ENCODE measurements at places on chromosomes 6 and 20.

DNA sequence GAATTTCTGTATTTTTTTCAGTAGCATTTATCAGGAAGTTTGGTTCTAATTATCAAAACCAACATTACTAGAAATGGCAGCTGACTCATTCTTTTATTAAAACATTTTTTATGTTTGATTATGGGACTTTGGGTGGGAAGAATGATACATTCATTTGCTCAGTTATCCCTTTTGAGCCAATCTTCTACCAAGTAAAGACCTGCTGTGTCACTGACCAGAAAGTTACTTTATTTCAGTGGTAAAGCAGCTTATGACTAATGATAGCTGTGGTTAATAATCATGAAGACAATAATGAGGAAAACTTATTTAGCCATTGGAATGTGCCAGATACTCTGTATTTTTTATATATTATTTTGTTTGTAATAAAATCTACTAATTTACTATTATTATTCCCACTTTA lies 142.3 kb downstream of the FARS2 start:
- no peak for DNase-seq

- DNase-seq: no peak
Measured at GRCh38 chr6:41976794-41977484, 35.3 kb upstream of the CCND3 start.

GRCh38 chr6:30802731-30803130 lies 58.4 kb upstream of the IER3 start:
- DNase-seq: no peak

DNA sequence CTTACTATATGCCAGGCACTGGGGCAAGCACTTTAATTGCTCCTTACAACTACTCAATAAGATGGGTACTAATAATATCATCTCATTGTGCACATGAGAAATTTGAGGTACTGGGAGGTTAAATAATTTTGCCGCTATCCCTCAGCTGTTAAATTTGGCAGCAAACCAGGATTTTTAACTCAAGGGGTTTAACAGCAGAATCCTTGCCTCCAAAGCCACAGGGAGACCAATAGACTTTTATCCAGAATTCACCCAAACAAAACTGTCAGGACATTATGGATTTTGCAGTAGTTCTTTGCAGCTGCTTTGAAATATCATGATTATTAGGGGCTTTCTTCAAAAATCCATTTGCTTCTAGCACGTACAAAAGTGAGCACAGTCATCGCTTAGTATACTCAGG lies 136.2 kb downstream of the RPS12 start:
- DNase-seq: no peak

DNA sequence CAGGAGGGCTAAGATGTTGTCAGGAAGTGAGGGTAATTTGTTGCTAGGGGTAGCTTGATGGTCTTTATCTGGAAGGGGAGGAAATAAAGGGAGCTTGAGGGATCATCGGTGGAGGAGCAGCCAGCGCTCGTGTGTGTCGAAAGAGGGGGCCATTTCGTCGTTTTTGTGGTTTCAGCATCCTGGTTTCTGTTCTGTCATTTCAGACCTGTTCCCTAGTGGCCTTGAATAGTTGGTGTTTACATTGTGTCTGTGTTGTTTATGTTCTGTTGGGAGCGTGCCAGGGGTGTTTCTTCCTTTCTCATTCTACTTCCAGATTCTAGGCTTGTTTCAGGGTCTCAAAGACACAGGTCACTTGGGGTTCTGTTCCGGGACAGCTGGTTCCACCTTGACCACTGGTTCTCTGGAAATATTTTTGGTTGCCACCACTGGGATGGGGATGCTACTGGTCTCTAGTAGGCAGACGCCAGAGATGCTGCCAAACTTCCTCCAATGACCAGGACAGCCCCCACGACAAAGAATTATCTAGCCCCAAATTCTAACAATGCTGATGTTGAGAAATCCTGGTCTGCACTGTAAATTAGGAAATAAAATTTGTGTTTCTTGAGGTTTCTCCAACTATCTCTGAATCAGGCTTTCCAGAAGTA lies 113.9 kb upstream of the NAA20 start:
- peak; percentile 76 for DNase-seq

DNA sequence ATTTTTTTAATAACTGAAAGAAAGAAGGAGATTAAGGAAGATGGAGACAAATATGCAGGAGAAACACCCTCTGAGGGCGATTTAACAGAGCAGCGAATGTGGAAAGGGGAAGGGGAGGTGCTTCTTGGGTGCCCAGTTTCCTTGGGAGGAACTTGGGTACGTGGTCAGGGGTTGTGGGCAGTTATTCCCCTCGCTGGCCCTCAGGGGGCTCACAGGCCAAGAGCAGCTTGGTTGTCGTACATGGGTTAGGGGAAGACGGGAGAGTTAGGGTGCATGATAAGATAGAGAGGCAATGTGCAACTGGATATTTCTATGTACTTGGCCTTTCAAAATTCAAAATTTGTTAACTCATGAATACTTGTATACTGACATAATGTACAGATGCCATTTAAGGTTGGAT lies 7.0 kb upstream of the TUBB2A start:
- DNase-seq: no peak

GRCh38 chr20:47362361-47363219 lies 6.1 kb upstream of the ZMYND8 start:
- no peak for DNase-seq

GRCh38 chr6:24284006-24284405 lies 73.9 kb downstream of the DCDC2 start:
- DNase-seq: no peak

DNA sequence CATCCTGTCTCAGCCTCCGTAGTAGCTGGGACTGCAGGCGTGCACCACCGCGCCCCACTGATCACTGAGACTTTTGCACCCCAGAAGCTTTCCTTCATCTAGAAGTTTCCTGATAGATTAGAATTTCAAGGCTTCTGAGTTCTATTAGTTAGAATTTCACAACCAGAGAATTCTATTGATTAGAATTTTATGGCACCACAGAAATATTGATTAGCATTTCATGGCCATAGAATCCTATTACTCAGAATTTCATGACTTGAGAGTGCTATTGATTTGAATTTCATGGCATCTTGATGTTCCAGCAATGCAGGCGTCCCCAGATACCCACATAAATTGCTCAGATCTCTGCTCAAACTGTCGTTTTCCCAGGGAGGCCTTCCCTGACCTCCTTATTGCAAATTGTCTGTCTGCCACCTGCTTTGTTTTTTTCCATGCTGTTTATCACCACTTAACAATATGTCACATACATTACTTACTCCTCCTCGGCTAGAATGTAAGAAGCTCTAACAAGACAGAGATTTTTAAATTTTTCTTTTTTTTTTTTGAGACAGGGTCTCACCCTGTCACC lies 16.9 kb upstream of the CBFA2T2 start:
- no peak for DNase-seq

- no peak for DNase-seq
Measured at GRCh38 chr6:17817763-17818162, 111.0 kb upstream of the NUP153 start.

GRCh38 chr6:19836799-19837510 lies at the start of gene ID4:
Gene ID4 (plus strand): TSS chr6:19837370. CDS start chr6:19837755, 385 bp downstream.
- peak; percentile 88 for DNase-seq

All from pons (tissue), 1 donor.